ENCODE measurements at places on chromosomes 3 and 15.

DNA sequence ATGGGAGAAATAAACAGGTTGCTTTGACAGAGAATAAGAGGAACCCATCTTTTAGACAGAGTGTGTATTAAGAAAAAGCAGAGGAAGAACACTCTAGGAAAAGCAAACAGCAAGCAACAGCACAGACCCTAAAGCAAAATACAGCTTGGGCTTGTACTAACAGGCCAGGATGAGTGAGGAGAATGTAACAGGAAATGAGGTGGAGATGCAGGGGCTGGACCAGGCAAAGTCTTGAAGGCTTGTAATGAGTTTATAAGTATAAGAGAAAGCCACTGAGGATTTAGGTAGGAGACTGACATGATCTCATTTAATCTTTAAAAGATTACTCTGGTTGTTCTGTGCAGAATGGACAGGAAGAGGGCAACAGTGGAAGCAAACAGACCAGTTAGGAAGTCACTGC is 4.9 kb downstream of the UBR1 start:
- no peak for DNase-seq

DNA sequence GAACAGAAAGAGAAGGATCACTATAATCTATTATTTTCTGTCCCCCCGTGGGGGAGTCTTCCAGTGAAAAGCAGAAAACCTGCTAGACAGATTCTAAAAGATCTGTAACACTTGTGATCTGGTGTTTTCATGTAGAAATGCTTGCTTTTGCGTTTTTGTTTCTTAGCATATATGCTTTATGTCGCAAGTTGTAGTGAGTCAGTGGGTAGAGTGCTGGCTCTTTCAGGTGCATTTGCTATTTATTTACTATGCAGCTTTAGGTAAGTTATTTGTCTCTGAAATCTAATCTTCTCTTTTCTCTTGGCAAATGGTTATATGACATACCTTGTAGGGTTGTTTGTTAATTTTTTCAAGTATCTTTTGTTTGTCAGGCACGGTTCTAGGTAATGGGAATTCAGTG is 9.4 kb downstream of the AKAP13 start:
- no peak for DNase-seq

GRCh38 chr15:78200276-78200930 is 34.0 kb downstream of the ACSBG1 start:
- no peak for DNase-seq

GRCh38 chr3:14847613-14848541 is 29.1 kb downstream of the FGD5 start:
- DNase-seq = no peak

DNA sequence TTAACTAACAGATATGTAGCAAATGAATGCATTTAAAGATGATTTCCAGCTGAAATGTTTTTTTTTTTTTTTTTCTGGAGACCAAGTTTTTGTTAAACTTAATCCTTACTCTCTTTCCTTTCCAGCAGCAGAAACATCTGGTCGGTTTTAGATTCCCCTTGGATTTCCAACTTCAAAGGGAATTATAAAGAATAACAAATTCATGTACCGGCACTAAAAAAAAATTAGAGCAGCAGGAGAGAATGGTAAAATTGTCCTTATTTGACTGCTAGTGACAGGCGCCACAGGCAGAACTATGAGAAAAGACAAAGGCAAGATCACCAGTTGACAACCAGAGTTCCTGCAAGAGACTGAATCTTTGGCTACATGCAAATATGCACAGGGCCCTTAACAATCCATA is 393.3 kb downstream of the TIGIT start:
- DNase-seq = no peak

Measured in activated naive CD4-positive, alpha-beta T cell (primary cell).